ENCODE measurements at places on chromosomes 3 and 15.

DNA sequence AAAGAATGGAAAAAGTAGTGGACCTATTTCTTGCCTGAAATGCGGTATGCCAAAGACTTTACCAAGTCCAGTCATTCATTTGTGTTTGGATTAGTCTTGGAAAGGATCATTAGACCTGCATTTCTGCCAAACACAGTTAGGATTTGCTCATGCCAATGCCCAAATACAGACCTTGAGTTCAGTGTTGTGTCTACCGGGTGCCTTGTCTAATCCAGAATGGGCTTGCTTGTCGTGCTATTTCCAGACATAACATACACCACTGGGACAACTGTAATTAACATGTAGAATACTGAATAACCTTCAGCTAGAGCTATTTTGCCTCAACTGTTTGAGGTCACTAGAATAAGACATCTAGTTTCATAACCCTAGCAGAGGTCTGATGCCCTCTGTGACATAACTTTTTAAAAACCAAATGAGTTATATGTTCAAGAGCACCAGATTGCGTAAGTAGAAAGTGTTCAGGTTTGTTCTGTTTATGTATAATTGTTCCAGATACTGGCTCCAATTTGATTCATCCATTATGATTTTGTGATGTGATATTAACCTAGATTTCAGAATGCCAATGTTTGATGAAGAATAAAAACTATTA, 145.3 kb upstream of the DPH6 start:
- DNase-seq, result no peak

DNA sequence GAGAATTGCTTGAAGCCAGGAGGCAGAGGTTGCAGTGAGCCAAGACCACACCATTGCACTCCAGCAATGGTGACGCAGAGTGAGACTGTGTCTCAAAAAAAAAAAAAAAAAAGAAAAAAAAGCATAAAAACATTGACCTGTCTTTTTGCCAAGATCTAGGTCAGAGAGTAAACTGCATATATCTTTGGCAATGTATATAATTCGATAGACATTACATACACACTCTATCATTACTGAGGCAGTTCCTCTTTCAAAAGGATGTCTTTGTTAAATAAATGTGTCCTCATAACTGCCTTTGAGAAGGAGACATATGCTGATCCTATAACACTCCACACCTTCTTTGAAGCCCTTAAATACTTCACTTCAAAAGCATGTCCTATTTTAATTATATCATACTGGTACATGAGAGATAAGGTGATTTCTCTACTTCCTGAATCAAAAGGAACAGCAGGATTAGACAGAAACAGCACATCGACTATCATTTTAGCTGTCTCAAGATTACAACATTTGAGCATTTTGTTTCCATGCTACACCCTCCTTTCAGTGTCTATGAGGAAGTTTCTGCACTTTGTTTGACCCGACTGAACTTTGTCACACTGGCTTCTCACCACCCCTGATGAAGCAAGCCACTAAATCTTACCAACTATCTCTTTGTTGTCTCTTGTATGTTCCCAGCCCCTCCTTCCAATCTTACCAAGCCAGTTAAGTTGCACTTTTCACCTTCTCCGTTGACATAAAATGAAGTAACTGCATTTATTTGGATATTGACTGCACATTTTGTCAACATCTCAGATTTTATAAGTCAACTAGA, 335.8 kb downstream of the MECOM start:
- no peak for DNase-seq

- no peak for DNase-seq
Measured at GRCh38 chr15:75437721-75438120, 13.8 kb downstream of the SIN3A start.

- no peak for DNase-seq
Measured at GRCh38 chr3:140943781-140944552, 2.3 kb downstream of the SLC25A36 start.

DNA sequence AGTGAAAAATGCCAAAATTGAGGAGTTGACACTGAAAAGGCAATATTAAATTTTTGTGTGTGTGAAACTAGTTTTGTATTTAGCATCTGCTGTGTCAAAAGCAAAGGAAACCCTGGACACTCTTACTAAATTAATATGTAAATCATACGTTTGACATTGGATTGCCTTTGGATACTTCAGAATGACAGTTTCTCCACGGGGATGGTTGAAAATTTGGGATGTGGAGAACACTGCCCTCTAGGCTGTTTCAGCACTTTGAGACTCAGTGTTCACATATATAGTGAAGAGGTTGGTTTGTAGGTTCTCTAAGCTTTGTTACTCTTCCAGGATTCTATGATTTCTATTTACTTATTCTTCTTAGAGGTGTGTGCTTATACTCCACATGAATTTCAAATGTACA, 3.0 kb downstream of the ROBO2 start:
- DNase-seq, result no peak

- DNase-seq, result no peak
Measured at GRCh38 chr3:143551761-143552160, 296.5 kb downstream of the SLC9A9 start.

DNA sequence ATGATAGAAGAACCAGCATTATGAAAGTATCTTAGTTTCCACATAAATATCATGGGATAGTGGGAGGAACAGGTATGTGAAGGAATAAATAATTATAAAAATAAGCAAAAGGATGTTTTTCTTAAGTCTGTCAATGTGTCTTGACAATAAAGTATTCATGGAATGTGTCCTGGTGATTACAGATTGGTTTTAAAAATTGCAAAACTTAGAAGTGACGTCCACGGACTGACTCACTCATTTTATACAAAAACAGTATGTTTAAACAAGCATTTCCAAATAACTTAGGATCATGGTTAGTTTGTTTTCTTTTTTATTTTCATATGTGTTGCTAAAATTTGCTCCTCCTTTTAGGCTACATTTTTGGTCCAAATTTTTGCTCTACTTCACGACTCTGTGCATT, 687.0 kb upstream of the NECTIN3 start:
- no peak for DNase-seq

GRCh38 chr15:39296955-39297354, 283.9 kb upstream of the THBS1 start:
- DNase-seq, result no peak

DNA sequence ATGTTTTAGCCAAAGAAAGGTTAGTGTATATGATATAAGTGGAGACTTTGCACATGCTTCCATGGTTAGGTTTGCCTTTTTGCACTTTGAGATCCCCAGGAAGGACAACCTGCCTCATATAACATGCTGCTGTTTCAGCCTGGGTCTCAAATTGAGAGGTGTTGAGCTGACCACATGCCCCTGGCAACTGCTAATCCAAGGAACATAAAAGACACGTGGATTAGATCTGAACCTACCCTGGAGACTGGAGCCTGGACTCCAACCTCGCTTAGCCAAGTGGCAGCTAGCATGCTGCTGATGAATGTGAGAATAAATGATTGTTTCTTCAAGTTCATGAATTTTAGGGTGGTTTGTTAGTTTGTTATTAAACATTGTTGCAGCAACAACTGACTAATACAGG, 301.8 kb upstream of the TBC1D5 start:
- DNase-seq, result no peak

DNA sequence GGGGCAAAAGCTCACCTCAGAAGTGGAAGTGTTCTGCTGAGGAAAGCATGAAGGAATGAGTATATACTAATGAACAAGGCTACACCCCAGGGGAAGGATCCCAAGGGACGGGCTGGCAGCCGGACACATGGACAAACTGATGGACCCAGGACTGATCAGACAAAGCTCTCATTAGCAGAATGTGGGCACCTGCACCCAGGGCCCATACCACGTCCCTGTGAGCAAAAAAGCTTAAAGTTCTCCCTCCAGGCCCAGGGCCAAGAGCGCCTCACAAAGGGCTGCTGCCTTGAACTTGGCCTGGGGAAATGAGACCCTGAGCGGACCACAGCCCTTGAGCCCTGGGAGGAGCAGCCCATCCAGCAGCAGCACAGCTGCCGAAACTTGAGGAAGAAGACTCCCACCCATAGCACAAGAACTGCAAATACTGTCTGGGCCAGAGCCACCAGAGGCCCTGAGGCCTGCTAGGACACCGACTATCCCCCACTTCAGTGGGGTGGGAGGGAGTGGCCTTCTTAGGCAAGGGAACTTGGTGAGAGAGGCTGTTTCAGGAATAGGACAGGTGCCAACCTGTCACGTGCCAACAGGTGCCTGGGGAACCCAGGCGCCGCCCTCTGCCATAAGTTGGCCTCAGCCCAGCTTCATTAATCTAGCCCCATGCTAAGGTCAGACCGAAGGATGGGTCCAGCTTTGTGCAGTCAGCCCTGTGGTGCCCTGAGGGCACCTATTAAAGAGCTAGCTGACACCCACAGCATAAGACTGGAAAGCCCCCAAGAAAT, 2.3 kb upstream of the GMPPB start:
- no peak for DNase-seq

- DNase-seq, result no peak
Measured at GRCh38 chr3:85864896-85865295, 906.1 kb downstream of the CADM2 start.

DNA sequence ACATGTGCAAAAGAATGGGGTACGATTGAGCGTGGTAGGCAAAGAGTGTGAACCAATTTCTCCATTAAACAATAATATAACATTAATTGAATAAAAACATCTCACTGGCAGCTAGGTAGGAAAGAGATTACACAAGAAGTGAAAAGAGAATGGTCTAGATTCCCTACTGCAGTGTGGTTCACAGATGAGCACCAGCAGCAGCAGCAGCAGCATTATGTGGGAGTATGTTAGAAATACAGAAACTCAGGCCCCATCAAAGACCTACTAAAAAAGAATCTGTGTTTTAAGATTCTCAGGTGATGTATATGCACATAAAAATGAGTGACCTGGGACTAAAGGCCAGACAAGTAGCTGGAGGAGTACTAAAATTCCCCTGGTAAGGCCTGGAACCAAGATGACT, 118.2 kb downstream of the ADAM10 start:
- DNase-seq, result no peak

DNA sequence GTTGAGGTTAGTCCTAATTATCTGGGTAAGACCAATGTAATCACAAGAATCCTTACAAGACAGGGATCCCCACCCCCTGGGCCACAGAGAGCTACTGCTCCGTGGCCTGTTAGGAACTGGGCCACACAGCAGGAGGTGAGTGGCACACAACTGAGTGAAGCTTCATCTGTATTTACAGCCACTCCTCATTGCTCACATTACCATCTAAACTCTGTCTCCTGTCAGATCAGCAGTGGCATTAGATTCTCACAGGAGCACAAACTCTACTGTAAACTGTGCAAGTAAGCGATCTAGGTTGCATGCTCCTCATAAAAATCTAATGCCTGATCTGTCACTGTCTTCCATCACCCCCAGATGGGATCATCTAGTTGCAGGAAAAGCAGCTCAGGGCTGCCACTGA, 58.5 kb upstream of the CRBN start:
- no peak for DNase-seq

GRCh38 chr3:64163755-64164148, 61.5 kb downstream of the PRICKLE2 start:
- DNase-seq, result no peak

- no peak for DNase-seq
Measured at GRCh38 chr3:86563400-86563970, 427.5 kb downstream of the VGLL3 start.

DNA sequence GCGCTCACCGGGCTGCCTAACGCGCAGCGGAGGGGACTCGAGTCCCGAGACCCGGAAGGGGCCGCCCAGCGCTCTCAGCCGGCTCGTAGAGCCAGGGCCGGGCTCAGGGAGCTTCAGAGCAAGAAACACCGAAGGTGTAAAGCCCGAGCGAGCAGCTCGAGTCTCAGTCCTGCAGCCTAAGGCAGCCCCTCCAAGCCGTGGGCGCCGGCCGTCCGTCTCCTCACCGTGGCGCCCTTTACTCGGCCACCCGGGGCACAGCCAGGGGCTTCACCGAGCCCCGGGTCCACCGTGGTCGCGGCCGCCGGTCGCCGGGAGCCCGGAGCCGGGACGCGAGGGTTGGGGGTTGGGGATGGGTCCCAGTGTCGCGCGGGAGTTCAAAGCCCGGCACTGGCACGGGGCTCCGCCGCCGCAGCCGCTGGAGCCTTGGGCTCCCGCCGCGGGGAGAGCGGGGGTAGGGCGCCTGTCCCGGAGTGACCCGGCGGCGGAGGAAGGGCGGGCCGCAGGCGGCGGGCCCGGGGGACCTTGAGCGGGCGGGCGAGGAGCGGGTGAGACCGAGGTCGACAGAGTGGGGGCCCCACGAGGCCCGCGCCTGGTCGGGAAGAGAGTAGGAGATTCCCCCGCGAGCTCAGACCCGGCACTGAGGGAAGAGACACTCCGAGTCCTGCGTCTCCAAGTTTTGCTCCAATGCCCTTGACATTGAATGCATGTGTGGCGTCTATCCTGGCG, 26.9 kb upstream of the THRB start:
- DNase-seq, result no peak

DNA sequence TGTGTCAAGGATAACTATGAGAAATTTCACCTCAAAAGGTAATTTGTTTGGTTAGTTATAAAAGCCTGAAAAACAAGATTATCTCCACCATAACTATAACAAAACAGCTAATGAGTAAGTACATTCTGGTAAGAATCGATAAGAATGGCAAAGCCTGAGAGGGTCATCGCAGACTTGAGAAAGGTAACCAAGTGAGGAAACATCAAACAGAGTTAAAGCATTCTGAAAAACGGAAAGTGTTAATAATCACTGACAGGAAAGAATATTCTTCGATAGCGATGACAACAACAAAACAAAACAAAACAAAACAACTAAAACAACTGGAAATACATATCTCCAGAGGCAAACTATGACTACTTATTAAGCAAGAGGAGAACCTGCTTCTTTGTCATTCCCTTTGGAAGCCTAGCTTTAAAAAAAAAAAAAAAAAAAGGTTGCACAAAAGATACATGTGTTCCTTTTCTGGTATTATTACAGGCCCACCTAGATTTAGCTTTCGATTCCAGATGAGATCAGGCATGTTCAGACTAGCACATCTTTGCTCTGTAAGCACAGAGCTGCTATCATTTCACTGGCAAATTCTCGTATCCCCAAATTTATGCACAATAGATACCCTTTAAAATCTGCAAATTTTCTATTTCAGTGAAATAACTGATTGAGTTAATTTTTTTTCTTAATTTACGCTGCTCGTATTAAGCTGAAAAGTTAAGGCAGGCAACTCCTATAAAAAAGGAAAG, 155.6 kb downstream of the TIGIT start:
- no peak for DNase-seq

- no peak for DNase-seq
Measured at GRCh38 chr15:67396114-67396513, 124.8 kb upstream of the C15orf61 start.

DNA sequence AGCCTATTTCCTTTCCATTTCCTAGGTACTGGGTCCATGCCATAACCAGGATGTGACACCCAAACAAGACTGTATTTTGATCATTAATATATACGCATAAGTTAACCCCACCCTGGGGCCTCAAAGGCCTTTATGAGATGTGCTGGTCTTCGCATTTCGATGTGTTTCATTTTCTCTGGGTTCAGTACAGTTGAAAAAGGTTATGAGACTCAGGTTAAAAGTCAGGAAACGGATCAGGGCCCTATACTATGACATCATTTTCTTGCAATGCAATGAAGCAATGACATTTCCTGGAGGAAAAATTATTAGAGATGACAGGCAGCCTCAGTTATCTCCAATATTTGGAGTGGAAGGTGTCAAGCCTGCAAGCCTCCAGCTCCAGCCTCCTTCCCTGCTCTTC, 31.7 kb downstream of the TMEM212 start:
- DNase-seq, result no peak

- DNase-seq, result no peak
Measured at GRCh38 chr3:178741020-178741419, 204.8 kb downstream of the KCNMB2 start.

All from stimulated activated CD4-positive, alpha-beta T cell treated with anti-CD3 and anti-CD28 coated beads, Interleukin-1b, Interleukin-23, amount 100 ng/mL, for 4 hours (primary cell).